H1 (cell line): ENCODE measurements at places on chromosomes 6 and 20. TPM values are rescaled to one million over a fixed set of nuclear protein-coding genes. Genes with fewer than 3 reads are reported as not detected.

DNA sequence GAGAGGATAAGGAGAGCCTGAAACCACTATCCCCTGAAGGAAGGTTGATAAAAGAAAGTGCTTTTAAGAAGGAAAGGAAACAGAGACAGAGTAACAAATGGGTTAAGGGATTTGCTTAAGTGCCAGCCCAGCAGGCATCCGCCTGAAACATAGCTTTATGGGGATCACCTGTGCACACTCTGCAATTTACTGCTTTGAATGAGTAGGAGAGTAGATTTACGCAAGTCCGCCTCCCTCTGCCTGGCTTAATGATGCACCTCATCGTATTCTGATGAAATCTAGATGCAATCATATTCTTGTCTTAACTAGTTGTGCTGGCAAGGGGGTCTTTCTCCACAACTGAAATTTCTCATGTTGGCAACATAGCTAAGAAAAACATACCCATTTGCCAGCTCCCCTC is 101.1 kb upstream of the ID4 start:
- DNase-seq, result no peak
- H3K4me1 ChIP-seq, result peaks cover 6% of the 10 kb centered on the region
- no peak overlapping the region for H3K27ac ChIP-seq
- no peak overlapping the region for H3K4me3 ChIP-seq

DNA sequence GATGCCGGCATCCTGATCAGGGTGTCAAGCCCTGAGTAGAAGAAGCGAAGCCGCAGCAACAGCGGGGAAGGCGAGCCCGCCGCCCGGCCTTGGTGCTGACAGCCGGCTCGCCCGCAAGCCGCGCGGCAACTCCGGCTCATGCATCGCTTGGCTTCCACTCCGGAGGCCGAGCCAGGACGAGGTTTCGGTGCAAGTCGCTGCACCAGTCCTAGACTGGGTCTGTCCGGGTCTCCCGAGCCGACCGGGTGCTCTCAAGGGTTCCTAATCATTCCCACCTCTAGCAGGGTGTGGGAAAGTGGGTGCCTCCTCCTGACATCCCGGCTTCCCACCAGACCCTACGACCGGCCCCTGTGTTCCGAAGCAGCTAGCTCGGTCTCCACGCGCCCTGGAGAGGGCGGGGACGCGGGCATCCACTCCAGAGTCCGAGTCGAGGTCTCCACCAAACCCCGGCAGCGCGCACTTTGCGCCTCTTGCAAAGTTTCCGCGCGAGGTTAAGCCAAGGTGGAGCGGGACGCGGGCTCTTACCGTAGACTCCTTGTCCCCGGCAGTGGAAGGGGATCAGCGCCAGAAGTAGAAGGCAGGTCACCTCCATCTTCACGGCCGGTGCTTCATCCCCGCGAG is 1.4 kb downstream of the MDGA1 start:
- no peak overlapping the region for H3K27ac ChIP-seq
- peaks cover 88% of the 10 kb centered on the region for H3K27me3 ChIP-seq

DNA sequence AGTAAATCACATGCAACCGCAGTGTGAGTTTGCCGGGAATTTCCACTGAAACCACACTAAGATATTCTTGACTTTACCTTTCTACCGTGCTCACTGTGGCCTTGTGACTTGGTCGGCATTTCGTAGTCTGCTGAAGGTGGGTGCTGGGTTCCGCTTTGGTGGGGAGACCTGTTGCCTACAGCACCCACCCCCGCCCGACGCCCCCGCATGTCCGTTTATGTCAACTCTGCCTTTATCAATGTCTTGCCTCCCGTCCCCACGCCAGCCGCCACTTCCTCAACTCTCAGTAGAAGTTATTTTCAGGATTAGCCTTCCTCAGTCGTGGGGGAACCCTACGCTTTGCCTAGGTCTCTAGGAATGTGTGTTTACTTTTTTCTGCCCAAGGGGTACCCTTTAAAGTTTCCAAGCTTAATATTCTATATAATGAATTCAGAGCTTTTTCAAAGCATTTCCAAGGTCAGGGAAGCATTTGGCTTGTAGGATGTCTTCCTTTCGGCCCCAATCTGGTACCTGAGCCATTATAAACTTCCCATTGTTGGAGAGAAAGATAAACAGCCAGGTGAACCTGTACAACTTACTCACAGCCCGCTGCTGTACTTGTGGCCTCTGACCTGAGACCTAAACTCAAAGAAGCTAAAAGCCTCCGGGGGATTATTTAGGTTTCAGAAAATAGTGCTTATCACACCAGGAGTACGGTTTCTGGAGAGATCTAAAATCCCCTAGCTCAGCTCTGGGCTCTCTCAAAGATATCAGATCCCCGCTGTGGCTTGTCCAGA is 54.2 kb downstream of the TBC1D7 start:
- H3K36me3 ChIP-seq, result no peaks in the 10 kb centered on the region
- DNase-seq, result no peak
- no peak overlapping the region for H3K4me3 ChIP-seq
- H3K27ac ChIP-seq, result no peak overlapping the region
- no peaks in the 10 kb centered on the region for H3K27me3 ChIP-seq

The GHRH gene
- not detected in 2 replicates for total RNA-seq

The TENT5A gene
- 2.9 and 3.1 TPM in 2 replicates for total RNA-seq

The ZSCAN23 gene
- 4.2 and 5.3 TPM in 2 replicates for total RNA-seq
